ENCODE measurements at places on chromosomes 5 and 9. TPM values are rescaled to one million over a fixed set of nuclear protein-coding genes. Genes with fewer than 3 reads are reported as not detected.

TXN gene
- total RNA-seq = 61.4 TPM

G3BP1 gene
- total RNA-seq = 134 TPM

- H3K27ac ChIP-seq = no peak overlapping the region
- H3K4me1 ChIP-seq = peaks cover 2% of the 10 kb centered on the region
- DNase-seq = no peak
- H3K36me3 ChIP-seq = no peaks in the 10 kb centered on the region
- H3K27me3 ChIP-seq = no peaks in the 10 kb centered on the region
These were observed 25.9 kb downstream of the SRFBP1 start for GRCh38 chr5:121987685-121988073.

GRCh38 chr9:27094640-27095298 is 14.3 kb upstream of the TEK start:
- H3K27me3 ChIP-seq = no peaks in the 10 kb centered on the region
- H3K4me3 ChIP-seq = no peak overlapping the region
- no peak overlapping the region for H3K27ac ChIP-seq
- no peaks in the 10 kb centered on the region for H3K36me3 ChIP-seq

GRCh38 chr5:31359839-31360238 is 166.4 kb downstream of the CDH6 start:
- no peak overlapping the region for H3K4me3 ChIP-seq
- H3K27ac ChIP-seq = no peak overlapping the region
- no peaks in the 10 kb centered on the region for H3K4me1 ChIP-seq
- no peaks in the 10 kb centered on the region for H3K27me3 ChIP-seq
- no peak for DNase-seq

DNA sequence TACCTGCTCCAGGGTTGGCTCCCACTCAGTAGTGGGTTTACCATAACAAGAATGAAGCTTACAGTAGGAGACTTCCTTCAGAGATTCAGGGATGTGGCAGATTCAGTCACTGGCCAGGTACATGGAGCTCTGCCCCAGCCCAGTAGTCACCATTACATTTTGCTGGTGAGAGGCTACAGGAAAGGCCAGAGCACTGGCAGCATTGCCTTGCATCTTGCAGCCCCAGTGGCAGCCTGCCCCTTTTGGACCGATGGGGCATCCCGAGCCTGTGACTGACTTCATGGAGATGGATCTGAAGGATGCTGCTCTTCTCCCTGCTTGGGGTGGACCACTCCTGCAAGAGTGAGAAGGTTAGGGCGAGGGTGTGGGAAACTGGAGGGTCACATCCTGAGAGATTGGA is 16.8 kb downstream of the TAS2R1 start:
- DNase-seq = no peak
- H3K4me3 ChIP-seq = no peak overlapping the region
- H3K27ac ChIP-seq = no peak overlapping the region
- no peaks in the 10 kb centered on the region for H3K27me3 ChIP-seq
- no peaks in the 10 kb centered on the region for H3K4me1 ChIP-seq

DNA sequence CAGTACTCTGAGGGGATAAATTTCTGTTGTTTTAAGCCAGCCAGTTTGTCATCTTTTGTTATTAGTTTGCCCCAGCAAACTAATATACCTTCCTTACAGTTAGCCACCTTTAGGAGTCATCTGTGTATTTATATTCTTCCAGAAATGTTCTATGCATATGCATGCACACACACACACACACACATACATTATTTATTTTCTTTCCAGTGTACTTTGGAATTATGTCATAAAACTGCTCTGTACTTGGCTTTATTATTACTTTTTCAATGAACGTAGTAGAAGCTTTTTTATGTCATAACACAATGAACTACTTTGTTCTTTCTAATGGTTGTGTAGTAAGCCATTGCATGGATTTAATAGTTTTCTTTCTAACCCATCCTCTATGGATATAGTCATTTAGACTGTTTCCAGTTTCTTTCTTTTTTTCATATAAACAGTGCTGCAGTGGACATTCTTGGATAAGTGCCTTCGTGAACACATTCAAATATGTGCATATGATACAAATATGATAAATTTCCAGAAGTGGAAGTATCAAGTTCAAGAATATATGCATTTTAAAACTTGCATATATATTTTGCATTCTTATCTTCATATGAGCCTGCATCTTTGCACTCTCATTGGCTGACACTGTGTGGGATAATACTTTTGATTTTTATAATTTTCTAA is 26.6 kb upstream of the DAB2 start:
- peak; percentile 83 for DNase-seq
- H3K4me1 ChIP-seq = no peaks in the 10 kb centered on the region
- no peak overlapping the region for H3K4me3 ChIP-seq
- no peak overlapping the region for H3K27ac ChIP-seq
- H3K36me3 ChIP-seq = no peaks in the 10 kb centered on the region
- H3K27me3 ChIP-seq = no peaks in the 10 kb centered on the region

GRCh38 chr5:1514027-1514818 is 9.5 kb downstream of the LPCAT1 start:
- DNase-seq = no peak
- no peak overlapping the region for H3K27ac ChIP-seq
- H3K36me3 ChIP-seq = no peaks in the 10 kb centered on the region
- peaks cover 17% of the 10 kb centered on the region for H3K4me1 ChIP-seq
- no peak overlapping the region for H3K4me3 ChIP-seq

Measured in lung (tissue), 17 donors.